ENCODE measurements at places on chromosomes 5 and 9. TPM values are rescaled to one million over a fixed set of nuclear protein-coding genes. Genes with fewer than 3 reads are reported as not detected.

The TMC1 gene
- not detected for total RNA-seq

The CLTA gene
- 441 TPM for total RNA-seq

The SLC6A3 gene
- total RNA-seq, result 0.09 TPM

The NRG2 gene
- total RNA-seq, result 2.0 TPM

The IL9 gene
- not detected for total RNA-seq
